ENCODE measurements at places on chromosomes 1 and 21.

DNA sequence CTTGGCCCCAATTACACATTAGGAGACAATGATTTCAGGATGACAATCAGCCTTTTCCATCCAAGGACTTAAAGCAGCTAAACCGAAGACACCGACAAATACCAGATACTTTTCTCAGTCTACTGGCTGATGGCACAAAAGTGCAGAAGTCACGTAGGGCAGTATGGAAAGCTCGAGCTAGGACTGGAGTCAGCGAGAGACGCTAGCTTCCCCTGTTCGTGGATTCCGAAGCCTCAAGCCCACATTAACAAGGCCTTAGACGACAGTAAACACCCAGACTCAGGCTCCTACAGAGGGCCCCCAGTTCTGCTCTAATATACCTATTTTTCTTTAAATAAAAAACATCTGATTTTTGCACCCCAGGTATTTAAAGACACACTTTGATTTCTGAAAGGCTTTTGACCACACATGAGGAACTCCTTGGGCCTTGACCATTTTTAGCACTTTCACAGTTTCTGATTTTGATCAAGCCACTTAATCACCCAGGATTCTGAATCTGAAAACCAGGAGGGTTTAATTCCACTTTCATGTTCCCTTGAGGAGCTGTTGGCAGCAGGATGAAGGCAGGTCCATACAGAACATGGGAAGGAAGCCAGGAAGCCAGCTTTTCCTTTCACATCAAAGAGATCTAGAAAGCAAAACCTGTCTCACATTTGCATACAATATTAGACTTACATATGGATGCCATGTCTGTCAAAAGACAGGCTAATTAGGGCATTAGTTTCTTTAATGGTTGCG is 204.1 kb downstream of the GABPA start:
- no peak for DNase-seq

GRCh38 chr1:153345187-153346076 is 3.2 kb downstream of the PGLYRP4 start:
- DNase-seq = no peak

DNA sequence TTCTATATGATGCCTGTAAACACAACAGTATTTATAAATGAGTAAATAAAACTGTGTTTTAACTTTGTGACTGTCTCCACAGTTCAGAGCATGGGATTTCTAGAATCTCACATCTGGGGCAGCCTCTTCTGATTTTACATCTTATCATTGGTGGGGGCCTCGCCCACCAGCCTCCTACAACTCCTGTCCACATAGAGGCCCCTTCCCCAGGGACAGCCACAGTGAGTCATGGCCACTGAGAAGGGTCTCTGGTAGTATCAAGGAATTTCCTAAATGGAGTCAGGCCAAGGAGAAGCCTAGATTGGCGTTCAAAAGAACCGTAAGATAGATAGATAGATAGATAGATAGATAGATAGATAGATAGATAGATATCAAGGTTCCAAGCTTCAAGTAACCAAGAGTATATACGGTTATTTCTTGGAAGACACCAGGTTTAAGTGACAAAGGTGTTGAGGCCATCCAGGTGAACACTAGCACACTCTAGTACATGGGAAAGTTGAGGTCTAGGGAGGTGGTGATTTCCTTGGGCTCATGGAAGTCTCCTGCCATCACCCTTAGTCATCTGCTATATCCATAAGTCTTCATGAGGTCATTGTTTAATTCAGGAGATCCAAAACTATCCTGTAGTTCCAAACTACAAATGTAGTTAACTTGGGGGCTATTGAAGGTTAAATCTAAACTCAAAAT is 121.6 kb downstream of the SYT2 start:
- DNase-seq = no peak

DNA sequence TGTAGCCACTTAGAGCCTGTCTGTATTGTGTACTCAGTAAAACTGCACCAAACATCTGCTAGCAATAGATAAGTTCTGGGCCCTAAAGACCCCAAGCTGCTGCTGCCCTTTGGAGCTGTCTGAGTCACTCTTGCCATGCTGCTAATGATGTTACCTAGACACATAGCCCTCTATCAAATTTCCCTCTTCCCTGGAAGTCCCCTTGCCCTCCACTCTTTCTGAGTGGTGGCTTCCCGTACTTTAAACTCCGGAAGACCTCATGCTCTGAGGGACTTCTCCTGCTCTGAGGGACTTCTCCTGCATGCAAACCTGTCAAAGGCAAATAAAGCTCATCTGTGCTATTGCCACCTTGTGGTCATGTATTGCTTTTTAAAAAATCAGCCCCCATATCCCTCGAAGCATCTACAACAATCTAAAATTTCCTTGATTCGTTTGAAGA is 34.0 kb downstream of the FH start:
- no peak for DNase-seq

GRCh38 chr1:216051071-216051470 is 372.2 kb downstream of the USH2A start:
- DNase-seq = no peak

Measured in AG09319 (cell line).